Right hindlimb (tissue), 1 donor: ENCODE measurements at places on chromosomes 12 and 14.

GRCh38 chr12:12987421-12987820 lies 12.6 kb downstream of the HEBP1 start:
- DNase-seq: no peak

DNA sequence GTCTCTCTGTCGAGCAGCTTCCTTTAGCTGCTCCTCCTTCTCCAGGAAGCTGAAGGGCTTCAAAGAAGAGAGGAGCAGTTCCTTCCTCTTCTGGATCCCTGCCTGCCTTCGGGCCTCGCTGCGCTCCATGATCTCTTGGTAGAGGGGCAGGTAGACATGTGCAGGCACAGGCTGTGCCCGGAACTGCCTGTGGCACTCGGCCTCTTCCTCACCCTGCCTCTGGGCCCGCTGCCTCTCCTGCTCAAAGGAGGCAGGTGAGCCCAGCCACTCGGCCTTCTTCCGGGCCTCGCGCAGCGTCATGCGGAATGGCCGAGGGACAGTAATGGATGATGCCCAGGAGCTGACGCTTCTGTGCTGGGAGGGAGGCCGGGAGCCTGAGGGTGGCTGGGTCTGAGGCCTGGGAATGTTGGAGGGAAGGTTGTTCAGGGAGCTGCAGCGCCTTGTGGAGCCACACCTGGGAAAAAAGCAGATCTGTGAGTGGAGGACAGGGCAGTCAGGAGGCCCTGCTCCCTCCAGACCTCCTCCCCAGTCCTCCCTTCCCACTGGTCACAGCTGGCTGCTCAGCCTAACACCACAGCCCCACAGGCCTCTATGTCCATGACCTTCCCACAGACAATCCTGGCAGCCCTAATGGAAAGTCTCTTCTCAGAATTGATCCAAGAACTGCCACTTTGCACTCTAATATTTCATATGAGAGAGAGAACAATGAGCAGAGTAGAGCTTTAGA lies 5.3 kb downstream of the FAM161B start:
- DNase-seq: no peak

- no peak for DNase-seq
These were observed 21.3 kb downstream of the TMTC3 start for GRCh38 chr12:88163371-88163770.

DNA sequence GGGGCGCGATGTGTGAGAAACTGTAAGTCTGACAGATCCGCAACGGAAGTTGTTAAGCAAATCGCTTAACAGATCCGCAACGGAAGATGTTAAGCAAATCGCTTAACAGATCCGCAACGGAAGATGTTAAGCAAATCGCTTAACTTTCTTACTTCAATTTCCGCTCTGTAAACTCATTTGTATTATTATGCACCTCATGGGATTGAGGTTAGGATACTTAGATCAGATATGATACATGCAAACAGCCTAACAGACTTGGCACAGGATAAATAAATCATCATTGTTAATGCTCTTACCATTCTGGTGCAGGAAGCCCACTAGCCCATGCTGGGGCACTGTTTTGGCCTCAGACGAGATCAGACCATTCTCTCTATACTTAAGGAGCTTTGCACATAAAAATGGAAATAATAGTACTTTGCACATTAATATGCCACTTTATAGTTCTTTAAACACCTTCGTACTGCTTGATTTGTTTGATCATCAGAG lies 399 bp downstream of the NCAPD2 start:
- no peak for DNase-seq

- no peak for DNase-seq
These were observed 179.2 kb downstream of the PTPN11 start for GRCh38 chr12:112597986-112598385.

DNA sequence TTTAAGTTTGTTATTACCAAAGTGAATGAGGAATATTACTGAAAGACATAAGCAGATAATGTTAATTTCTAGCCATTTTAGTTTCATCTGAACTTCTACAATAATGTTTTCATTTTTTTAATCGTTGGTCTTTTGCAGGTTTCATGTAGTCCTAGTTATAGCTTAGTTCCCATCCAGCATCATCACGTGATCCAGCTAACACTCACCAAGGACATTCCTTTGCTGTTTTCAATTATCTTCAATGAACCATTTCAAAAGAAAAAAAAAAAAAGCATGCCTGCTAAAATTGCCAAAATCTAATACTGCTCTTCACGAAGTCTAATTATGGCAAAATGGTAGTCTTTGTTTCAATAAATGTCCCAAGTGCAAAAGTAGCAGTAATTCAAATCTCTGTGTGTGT lies 187.7 kb upstream of the ATXN7L3B start:
- no peak for DNase-seq

- DNase-seq: no peak
These were observed 566.4 kb upstream of the FLRT2 start for GRCh38 chr14:84963518-84963917.

GRCh38 chr14:105069871-105070759 lies 4.9 kb upstream of the GPR132 start:
- no peak for DNase-seq

DNA sequence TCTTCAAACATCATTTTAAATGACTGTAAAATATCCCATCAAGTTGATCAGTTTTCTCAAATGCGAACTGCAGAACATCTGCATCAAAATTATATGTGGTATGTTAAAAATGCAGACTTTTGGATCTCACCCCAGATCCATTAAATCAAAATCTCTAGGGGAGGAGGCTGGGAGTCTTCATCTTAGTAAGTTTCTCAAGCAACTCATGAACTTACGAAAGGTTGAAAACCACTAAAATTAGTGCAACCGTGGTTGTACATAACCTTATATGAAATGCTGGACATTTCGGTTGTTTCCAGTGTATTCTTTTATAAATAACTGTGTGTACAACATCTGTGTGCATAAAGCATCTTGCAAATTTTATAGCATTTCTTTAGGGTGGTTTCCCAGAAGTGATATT lies 39.2 kb downstream of the ZFP36L1 start:
- no peak for DNase-seq

DNA sequence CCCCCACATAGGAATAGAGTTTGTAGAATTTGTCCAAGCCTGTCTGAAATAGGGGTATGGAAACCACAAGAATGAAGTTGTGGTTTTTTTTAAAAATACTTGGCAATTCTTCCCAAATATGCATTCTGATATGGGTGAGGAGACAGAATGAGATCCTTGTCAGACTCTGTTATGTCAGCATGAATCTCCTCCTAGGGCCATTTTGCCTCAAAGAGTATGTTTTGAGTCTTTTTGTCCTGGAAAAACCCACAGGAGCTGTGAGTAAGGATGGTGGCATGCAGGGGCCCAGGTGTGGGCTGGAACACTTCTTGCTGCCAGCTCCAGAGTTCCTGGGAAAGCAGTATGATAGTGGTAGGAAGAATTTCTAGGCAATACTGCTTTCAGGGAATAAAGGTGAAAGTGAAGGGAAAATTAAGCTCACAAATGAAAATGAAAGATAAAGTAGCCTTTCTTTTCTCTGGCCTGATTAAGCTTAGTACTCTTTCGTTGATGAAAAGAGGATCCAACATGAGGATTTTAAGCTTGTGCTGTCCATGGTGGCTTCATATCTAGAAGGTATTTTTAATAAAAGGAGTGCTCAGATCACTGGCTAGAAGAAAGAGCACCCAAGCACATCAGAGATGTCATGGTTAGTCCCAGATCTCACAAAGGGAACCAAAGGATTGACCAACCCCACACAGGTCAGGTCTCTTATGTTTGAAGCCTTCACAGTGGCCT lies 130.8 kb downstream of the LLPH start:
- no peak for DNase-seq

- no peak for DNase-seq
These were observed 69.5 kb upstream of the DICER1 start for GRCh38 chr14:95226801-95227200.

GRCh38 chr12:103962493-103962892 lies 3.2 kb upstream of the TDG start:
- no peak for DNase-seq

DNA sequence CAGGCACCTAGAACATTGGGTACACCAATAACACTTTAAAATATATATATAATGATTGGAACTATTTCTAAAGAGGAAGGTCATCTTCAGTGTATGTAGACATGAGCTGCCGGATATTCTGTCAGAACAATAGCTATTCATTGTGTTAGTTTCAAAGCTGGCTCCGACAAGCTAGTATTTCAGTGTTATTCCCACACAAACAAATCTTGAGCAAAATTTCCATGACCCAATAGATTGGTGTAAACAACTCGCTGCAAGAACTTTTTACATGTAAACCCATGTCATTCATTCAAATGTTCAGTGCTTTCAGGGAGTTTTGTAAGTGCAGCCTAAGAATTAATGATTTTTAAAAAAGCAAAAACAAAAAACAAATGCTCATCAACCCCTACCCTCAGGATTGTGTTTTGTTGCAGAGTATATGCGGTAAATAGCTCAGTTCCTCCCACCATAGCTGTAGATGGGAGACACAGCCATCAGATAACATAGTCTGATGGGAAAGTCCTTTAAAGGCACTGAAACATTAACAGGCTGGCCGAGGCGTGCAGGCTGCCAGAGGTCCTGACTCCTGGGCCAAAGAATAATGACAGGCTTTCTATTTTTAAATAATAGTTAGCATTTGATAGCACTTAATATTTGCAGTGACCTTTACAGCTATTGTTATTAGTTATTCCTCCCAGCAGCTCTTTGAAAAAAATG lies 150.3 kb upstream of the ARHGAP5 start:
- no peak for DNase-seq

GRCh38 chr14:72758420-72758819 lies 135.5 kb downstream of the DPF3 start:
- no peak for DNase-seq

GRCh38 chr12:53414756-53415417 lies 8.8 kb upstream of the AMHR2 start:
- DNase-seq: no peak

- DNase-seq: no peak
These were observed 86.7 kb downstream of the B4GALNT3 start for GRCh38 chr12:546265-546919.

GRCh38 chr12:55940065-55940732 lies 9.2 kb downstream of the DGKA start:
- peak; percentile 89 for DNase-seq

DNA sequence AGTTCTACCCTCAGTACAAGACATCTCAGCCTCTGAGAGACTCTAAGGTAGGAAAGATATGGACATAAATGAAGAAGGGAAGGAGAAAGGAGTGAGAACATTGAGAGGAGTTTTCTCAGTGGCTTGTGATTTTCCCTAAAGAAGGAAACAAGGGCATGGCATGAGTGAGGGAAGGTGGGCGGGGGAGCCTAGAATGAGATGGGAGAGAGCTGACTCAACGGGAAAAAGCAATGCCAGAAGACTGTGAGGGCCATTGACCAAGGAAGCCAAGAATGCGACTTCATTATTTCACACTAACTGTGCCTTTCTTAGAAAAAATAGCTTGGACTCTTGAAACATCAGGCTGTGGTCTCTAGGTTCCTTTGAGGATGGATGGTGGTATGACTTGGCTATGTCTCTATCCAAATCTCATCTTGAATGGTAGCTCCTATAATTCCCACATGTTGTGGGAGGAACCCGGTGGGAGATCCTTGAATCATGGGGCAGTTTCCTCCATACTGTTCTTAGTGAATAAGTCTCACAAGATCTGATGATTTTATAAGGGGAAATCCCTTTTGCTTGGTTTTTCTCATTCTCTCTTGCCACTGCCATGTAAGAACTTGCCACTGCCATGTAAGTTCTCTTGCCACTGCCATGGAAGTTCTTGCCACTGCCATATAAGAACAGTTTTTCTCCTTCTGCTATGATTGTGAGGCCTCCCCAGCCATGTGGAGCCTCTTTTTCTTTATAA lies 279.6 kb downstream of the NUAK1 start:
- DNase-seq: no peak

- no peak for DNase-seq
These were observed 148.6 kb upstream of the DIO3 start for GRCh38 chr14:101412739-101413138.

GRCh38 chr14:55739967-55740648 lies 160.1 kb downstream of the KTN1 start:
- no peak for DNase-seq

GRCh38 chr12:62813031-62813829 lies 121.7 kb downstream of the PPM1H start:
- peak; percentile 52 for DNase-seq

- no peak for DNase-seq
These were observed 165.1 kb downstream of the GXYLT1 start for GRCh38 chr12:41979574-41979973.

DNA sequence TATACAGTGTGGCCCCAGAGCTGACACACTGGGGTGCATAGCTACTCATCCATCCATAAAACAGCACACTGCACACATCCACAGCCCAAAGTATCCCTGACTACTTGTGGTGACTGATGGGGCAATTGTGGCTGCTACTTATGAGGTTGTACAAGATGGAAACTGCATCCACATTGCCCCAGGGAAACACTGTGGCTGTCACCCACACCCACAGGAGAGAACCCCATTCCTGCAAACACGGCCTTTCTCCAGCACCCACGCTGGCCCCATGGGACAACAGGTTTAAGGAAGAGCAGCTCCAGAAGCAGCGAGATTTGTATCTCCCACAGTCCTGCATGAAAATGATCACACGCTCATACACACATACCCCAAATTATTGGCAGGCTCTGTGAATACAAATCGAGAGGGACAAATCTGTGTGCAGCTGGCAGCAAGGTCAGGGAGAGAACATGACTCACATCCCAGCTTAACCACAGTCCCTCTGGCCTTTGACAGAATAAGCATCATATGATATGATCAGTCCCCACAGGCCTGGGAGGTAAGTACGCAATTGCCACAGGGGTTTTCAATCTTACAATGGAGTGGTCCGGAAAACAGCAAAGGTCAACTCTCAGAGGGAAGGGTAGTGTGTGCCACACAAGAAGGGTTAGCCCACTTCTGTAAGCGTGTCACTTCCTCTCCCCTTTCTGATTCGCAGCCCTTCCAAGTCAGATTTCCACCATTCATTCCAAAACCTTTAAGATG lies 61.9 kb downstream of the ESR2 start:
- DNase-seq: no peak

- DNase-seq: no peak
These were observed 16.5 kb downstream of the NPC2 start for GRCh38 chr14:74476607-74477006.

DNA sequence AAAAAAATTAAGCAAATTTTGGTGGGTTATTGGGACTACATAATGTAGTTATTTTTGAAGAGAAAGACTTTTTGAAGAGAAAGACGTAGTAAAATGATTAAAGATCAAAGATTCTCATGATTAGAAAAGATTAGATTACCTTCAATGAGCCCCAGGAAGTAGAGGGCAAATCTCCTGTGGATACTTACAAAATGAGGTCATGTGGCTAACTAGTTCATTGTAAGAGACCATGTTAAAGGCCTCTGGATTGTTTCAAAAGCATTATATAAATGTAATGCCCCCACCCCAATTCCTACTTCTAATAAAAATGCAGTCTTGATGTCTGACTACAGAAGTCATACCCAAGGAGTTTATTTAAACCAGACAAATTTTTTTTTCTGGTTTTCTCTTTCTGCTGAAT lies 93.3 kb downstream of the ERGIC2 start:
- no peak for DNase-seq

DNA sequence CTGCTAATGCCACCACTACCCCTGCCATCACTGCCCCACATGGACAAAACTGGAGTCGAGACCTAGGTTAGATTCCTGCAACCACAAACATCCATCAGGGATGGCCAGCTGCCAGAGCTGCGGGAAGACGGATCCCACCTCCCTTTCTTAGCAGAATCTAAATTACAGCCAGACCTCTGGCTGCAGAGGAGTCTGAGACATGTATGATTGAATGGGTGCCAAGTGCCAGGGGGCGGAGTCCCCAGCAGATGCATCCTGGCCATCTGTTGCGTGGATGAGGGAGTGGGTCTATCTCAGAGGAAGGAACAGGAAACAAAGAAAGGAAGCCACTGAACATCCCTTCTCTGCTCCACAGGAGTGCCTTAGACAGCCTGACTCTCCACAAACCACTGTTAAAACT lies 7.1 kb upstream of the OAS2 start:
- DNase-seq: peak; percentile 46

GRCh38 chr12:91406920-91407341 lies 224.3 kb upstream of the DCN start:
- DNase-seq: no peak
